ENCODE measurements at places on chromosomes 16 and 17.

GRCh38 chr16:31351942-31352325, 3.0 kb upstream of the ITGAX start:
- no peak for DNase-seq

DNA sequence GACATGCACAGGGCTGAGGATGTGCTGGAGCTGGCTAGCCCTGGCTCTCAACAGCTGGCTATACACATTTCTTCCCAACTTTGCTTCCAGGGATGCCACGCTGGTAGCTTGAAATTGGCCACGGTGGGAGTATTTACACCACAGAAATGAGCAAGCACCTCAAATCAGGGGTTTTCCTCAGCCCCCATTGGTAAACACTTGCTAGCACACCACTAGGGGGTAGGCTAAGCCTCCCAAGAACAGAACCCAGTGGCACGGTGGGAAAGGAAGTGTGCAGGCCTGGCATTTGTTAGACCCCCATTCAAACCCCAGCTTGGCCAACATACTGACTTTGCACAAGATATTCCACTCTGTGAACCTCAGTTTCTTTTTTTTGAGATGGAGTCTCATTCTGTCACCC, 12.9 kb downstream of the DRC3 start:
- no peak for DNase-seq

GRCh38 chr16:52799149-52799548, 252.2 kb upstream of the TOX3 start:
- no peak for DNase-seq

- DNase-seq, result no peak
Observed at GRCh38 chr16:12900599-12901203, 697 bp upstream of the SHISA9 start.

Data from GM13977 (cell line).